GM04503 (cell line): ENCODE measurements at places on chromosomes 6 and 20.

- no peak for DNase-seq
These were observed 121.1 kb downstream of the CDKAL1 start for GRCh38 chr6:20655317-20655716.

- DNase-seq: no peak
These were observed 47.8 kb downstream of the NRN1 start for GRCh38 chr6:5958921-5959320.

GRCh38 chr6:9250852-9251251, 815.5 kb upstream of the SLC35B3 start:
- DNase-seq: no peak

DNA sequence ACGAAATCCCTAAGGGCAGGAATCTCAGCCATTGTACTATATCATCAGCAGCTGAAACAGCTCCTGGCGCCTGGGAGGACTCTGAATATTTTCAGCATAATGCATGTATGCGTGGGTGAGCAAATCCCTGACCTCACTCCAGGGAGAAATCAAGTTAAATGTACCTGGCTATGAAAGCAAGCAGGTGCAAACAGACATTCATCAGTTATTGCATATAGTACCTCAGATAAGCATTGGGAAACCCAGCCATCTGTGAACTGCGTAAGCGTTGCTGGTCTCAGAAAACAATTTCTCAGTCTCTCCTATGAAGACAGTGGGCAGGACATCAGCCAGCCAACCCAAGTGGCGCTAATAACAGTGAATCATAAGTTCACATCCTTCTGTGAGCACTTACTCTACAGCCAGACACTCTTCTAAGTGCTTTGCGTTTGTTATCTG, 622.6 kb downstream of the EPM2A start:
- no peak for DNase-seq

DNA sequence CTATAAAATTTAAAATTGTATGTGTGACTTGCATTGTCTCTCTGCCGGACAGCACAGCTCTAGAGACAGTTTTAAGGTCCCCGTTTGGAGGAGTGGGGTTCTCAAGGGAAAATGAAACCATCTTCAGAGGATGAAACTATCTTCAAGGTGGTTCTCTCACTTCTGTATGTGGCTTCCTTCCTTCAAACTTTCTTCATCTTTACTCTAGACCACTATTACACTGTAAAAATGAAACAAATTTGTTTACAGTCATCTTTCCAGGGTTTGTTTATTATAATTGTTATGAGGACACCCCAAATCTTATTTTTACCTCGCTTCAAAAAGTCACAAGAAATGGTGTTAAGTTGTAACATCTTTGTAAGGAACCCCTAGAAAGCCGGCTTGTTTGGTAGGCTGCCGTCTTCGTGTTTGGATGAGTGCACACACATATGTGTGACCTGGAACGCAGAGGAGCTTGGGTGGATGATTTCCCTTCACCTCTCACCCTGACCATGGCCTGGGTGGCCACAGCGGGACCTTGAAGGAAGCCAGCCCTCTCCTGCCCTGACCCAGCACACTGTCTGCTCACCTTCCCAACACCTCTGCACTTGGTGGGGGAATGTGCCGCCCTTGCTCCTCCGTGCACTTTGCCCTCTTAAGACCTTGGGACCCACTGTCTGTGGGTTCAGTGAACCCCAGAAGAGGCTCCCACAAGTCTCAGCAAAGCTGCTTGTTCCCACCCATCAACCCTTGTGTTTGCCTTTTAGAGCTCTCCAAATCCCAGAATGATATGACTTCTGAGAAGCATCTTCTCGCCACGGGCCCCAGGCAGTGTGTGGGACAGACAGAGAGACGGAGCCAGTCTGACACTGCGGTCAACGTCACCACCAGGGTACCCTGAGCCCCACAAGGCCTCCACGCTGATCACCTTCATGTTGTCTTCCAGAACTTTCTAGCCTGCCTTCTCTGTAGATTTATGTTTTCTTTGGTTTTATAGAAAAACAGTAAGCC, 67.8 kb downstream of the SYTL3 start:
- DNase-seq: no peak
